ENCODE measurements at places on chromosomes 11 and 22.

- DNase-seq: no peak
Measured at GRCh38 chr22:46911346-46911745, 148.9 kb downstream of the TBC1D22A start.

GRCh38 chr11:32792948-32793475 lies 1.4 kb downstream of the CCDC73 start:
- peak; percentile 38 for DNase-seq

DNA sequence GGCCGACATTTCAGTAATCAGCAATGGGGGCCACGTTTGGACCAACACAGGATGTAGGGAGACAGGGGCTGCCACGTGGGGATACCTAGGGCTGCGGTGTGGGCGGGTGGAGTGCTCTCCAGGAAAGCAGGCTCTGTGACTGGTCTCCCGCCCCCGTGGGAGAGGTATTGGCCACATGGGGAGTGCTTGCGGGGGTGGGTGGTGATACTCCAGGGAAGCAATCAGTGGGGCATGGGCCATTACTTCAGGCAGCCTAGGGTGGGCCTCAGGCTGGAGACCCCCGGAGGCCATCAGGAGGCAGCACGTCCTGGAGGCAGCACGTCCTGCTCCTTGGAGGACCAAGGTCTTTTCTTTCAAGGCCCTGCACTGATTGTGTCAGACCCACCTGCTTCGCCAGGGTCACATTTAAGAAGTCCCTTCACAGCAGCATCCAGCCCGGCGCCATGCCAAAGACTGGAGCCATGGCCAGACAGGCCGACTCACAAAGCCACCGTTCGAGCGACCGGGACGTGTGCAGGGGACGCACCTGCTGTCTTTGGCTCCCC lies 3.0 kb upstream of the MUC2 start:
- DNase-seq: no peak

- no peak for DNase-seq
Measured at GRCh38 chr11:99257131-99257530, 236.4 kb downstream of the CNTN5 start.

GRCh38 chr11:8327761-8328192 lies 64.1 kb upstream of the LMO1 start:
- DNase-seq: no peak

GRCh38 chr22:19287076-19287707 lies 4.3 kb downstream of the CLTCL1 start:
- DNase-seq: no peak
